ENCODE measurements at places on chromosomes 5 and 9.
A peak's percentile ranks its signal among the peaks of the same experiment; 100 is the strongest.

DNA sequence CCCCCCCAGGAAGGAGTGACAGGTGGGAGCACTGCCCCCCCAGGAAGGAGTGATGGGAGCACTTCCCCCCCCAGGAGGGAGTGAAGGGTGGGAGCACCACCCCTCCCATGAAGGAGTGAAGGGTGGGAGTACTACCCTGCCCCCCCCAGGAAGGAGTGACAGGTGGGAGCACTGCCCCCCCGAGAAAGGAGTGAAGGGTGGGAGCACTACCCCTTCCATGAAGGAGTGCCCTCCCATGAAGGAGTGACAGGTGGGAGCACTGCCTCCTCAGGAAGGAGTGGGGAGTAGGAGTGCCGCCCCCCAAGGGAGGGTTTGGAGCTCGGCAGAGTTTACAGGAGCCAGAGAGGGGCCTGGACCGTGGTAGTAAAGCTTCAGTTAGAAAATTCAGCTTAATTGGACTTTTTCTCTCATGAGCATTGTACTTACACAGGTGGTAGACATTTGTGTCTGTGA lies 100.7 kb downstream of the CACNA1B start:
- no peak for DNase-seq

GRCh38 chr9:97438666-97439065 lies 26.8 kb downstream of the TDRD7 start:
- DNase-seq, result no peak

GRCh38 chr5:172973127-172973916 lies 10.2 kb upstream of the ATP6V0E1 start:
- no peak for DNase-seq

- no peak for DNase-seq
Observed at GRCh38 chr9:93028448-93029006, 30.0 kb upstream of the SUSD3 start.

- no peak for DNase-seq
Observed at GRCh38 chr5:31819926-31820516, 181.1 kb downstream of the PDZD2 start.

GRCh38 chr9:27369591-27369990 lies 72.6 kb upstream of the EQTN start:
- no peak for DNase-seq

DNA sequence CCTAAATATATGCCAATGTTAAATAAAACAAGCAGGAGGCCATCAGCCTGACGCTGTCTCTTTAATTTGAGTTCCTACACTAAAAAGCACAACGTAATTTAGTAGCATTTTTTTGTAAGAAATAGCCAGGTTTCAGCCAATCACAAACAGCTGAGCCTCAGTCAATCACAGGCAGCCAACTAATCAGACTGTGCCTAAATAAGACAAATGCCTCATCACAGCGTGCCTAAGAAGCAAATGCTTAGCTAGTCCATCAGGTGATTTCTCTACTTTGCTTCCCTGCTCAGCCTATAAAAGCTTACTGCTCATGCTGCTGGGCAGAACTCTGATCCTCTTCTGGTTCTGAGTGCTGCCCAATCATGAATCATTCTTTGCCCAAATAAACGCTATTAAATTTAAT lies 38.3 kb upstream of the RORB start:
- DNase-seq, result no peak

GRCh38 chr9:18127499-18127875 lies 346.5 kb upstream of the ADAMTSL1 start:
- DNase-seq, result no peak

DNA sequence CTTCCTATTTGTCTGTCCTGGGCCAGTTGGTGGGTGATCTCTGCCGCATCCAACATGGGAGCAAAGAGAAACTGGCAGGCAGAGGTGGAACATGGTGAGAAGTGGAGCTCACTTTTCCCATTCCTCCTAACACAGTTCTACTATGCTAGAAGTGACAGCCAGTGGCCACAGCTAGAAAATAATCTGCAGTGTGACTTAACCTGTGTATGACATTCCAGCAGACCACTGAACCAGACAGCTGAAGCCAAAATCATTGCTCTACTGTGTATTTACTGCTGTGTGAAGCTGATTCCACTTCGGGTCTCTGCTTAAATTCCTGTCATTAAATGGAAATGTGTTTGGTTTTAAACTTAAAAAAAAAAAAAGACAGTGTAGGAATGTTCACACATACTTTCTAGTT lies 523.0 kb downstream of the MTRR start:
- no peak for DNase-seq

DNA sequence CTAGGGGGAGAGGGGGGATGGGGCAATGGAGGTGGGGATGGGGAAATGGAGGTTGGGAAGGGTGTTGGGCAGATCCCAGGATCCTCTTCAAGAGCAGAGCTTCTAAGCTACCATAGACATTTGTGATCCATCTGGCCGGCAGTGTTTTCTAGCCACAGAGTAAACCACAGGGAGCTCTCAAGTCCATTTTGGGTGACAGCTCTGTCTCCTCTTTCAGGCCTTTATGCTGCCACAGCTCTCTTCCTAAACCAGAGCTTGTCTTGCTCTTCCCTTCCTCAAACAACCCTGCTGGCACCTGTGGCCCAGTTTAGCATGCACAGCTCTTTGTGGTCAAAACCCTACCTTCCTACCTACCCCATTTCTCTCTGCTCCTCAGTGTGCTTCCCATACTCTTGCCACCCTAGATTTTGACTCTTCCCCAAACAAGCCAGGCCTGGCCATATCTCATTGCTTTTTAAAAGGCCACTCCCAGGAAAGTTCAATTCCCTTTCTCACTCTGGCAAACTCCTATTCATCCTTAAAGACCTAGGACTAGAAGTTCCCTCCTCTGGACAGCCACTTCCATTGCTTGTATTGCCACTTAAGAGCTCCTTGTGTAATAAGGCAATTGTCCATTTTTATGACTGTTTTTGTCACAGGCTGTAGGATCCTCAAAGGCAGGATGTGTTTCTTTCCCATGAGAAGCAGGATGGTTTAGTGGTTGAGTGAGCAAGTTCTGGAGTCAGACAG lies 84.3 kb upstream of the PANK3 start:
- DNase-seq, result no peak

DNA sequence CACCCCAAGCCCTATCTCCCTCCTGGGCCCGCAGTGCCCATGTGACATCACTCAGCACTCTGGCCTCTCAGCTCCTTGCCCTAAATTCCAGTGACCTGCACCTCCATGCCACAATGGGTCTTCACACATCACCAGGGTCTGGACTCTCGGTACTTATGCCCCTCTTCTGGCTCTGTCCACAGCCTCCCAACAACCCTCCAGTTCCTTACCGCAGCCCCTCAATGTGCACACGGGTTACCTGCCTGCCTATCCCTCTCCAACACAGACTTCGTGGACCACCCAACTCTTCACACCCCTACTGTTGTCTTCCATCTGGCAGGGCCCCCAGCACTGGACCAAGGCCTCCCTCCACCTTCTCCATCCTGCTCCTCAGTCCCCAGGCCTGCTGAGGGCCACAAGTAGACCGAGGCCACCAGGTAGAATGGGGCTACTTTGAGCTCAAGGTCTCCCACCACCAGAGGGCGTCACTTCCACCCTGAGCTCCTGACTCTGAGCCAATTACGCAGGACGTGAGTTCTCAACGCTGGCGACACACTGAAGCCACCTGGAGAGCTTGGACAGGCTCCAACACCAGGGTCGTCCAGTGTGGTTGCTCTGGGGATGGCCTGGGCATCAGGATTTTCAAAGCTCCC lies 172.1 kb downstream of the GABBR2 start:
- DNase-seq, result peak; percentile 27

GRCh38 chr5:172362755-172363154 lies 79.2 kb upstream of the UBTD2 start:
- DNase-seq, result no peak

- DNase-seq, result no peak
Observed at GRCh38 chr9:8705861-8706260, 906.3 kb upstream of the DMAC1 start.

- no peak for DNase-seq
Observed at GRCh38 chr5:137441476-137441875, 57.6 kb downstream of the SPOCK1 start.

DNA sequence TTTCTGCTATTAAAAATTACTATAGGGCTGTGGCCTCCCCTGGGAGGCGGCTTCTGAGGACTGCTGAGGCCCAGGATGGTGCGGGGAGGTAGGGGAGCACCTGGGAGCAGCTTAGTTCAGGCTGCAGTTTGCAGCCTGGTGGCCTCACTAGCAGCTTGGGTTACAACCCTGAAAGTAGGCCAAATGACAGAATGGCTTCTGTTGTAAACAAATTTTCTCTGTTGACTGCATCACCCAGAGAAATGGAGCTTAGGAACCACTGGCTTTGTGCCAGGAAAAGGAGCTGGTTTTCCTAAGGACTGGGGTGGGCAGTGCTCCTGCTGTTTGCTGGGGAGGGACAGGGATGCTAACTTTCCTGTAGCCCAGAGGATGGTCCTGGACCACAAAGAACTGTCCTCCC lies 130.3 kb downstream of the ENTREP1 start:
- DNase-seq, result no peak

DNA sequence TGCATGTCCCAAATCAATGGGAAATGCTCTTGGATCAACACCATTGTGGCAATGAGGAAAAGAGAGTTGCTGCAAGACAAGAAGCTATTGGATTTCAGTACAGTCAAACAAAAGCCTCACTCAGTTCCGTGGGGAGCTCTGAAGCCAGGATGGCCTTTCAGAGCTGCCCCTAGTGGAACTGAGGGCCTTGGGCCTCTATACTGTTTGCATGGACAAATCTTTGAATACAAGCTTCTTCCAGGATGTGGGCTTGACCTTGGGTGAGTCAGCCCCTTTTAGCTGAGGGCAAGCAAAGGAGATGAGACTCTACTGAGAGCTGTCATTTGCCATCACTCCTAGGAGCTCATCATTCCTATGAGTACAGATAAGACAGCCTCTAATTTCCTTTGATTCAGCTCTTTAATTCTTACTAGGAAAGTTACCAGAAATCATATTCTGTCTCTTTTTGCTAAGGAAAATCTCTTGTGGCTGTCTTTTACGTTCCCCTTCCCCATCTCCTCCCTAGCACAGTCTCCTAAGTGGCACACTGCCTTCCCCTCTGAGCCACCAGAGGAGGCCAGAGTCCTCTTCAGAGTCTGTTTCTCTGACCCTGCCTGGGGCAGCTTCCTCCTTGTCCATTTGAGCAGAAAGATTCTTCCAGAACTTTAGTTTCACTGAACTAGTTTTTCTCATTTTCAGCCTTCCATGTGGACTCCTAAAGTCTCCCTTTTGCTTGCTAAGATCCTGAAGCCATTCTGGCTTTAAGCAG lies 168.8 kb upstream of the POC5 start:
- DNase-seq, result no peak

DNA sequence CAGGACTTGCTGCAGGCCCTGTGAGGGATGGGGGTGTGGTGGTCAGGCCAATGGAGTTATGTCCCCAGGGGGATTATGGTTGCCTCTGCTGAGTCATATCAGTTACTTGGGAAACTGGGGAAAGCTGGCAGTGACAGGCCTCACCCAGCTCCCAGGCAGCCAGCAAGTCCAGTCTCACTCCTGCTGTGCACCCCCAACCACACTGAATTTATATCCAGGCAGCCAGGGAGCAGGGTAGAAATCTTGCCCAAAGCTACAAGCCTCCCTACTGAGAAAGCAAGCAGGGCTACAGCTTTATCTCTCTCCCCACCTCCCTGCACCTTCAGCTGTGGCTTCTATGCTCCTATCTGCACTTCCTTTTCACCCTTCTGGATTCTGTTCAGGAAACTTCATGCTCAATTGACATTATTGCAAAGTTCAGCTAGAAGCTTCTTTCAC lies 2076.0 kb upstream of the CDH9 start:
- DNase-seq, result no peak

DNA sequence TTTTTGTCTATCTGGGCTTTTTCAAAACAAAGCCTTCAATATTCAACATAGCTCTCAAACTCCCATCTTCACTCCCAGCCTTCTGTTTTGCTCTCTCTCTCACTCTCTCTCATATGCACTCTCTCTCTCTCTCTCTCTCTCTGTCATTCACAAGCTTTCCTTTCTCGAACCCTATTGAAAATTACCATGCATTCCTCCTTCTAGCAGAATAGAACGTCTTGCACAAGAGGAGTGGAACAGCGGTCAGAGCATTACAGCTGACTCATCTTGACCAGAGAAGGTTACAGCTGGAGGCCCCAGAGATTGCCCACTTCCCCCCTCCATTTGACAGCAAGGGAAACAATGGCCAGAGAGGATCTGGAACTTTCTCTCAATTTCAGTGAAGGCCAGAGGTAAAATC lies 51.0 kb upstream of the LIFR start:
- no peak for DNase-seq

GRCh38 chr9:124500796-124501611 lies 6.2 kb downstream of the NR5A1 start:
- DNase-seq, result no peak

DNA sequence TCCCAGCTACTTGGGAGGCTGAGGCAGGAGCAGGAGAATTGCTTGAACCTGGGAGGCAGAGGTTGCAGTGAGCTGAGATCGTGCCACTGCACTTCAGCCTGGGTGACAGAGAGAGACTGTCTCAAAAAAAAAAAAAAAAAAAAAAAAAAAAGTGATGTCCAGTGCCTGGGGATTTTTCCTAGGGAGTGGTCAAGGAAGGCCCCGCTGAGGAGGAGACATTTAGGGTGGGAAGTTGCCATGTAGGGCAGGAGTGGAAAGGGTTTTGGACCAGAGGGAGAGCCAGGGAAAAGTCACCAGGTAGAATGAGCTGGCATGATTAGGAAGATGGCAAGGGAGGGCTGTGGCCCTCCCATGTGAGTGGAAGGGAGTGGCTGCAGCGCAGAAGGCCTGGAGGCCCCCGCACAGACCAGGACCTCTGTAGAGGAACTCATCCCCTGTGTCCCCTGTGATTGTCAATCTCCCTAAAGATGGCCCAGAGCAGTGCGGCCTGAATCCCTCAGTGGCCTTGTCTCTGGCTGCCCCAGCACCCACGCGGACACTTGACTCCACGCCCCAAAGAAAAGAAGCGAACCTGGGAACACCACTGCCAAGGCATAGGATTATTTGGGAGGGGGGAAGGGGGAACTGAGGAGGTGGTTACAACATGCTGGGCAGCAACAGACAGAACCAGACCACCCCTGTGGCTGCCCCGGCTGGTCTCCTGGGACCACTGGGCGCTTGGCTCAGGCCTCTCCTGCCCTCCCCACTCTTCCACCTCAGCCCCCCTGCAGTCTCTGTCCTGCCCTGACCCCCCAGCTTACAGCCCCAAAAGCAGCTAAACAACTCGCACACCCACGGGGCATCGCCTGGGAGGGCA lies 2.6 kb upstream of the SQSTM1 start:
- DNase-seq, result no peak

DNA sequence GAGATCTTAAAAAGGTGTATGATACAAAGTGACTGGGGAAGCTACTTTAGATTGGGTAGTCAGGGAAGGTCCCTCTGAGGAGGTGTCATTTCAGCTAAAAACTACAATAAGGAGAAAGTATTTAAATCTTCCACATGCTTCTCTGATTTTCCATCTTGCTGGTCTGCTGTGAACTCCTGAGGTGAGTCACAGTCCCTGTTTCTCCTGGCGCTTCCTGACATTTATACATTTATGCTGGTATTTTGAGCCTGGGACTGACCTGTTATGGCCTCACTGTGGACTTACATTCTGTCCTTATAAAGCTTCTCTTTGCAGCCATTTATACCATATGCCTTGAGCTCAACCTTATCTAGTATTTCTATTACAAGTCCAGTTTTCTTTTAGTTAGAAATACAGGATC lies 95.1 kb downstream of the MED27 start:
- no peak for DNase-seq

Data from activated CD4-positive, alpha-beta T cell treated with anti-CD3 and anti-CD28 coated beads for 24 hours (primary cell).